ENCODE measurements at places on chromosomes 1 and 21. TPM values are rescaled to one million over a fixed set of nuclear protein-coding genes. Genes with fewer than 3 reads are reported as not detected.

The PDC gene
- total RNA-seq, result not detected

The LMX1A gene
- not detected for total RNA-seq

The SAMSN1 gene
- 1.3 TPM for total RNA-seq

The DSCAM gene
- total RNA-seq, result not detected

The PKP1 gene
- 0.08 TPM for total RNA-seq

The ANKRD34A gene
- total RNA-seq, result 0.59 TPM

The RGS13 gene
- total RNA-seq, result 0.30 TPM

The MTFR1L gene
- 222 TPM for total RNA-seq

The TSPAN1 gene
- 0.75 TPM for total RNA-seq

The KRTAP21-2 gene
- not detected for total RNA-seq

The AIRE gene
- not detected for total RNA-seq

The C4BPA gene
- 0.08 TPM for total RNA-seq

The FCRL6 gene
- total RNA-seq, result 0.32 TPM

The PAX7 gene
- not detected for total RNA-seq

The PKLR gene
- total RNA-seq, result not detected

The HSD11B1 gene
- total RNA-seq, result 4.6 TPM

The DIO1 gene
- total RNA-seq, result not detected

The KCNQ4 gene
- total RNA-seq, result 2.6 TPM

The KRTAP6-2 gene
- not detected for total RNA-seq

Measured in Right ventricle myocardium superior (tissue), 1 donor.